HCT116 (cell line): ENCODE measurements at places on chromosomes 12 and 14.

DNA sequence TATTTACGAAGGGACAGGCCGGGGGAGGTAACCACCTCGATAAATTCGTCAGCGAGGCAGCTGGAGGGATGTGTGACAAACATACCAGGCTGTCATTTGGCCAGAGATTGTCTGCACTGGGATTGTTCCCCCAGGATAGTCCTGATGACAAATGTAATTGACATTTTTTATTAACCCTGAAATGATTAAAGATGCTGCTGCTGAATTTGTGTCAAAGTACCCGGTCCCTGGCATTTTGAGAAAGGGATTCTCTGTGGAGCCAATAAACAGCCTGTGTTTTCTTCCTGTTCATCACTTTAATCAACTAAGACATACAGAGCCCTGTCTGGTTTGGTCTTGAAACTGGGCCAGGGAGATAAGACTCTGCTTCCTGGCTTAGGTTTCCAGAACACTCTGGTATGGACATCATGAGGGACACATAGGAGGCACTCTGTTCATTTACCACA is 117.6 kb downstream of the SLC25A47 start:
- DNase-seq = no peak

GRCh38 chr12:88753066-88753465 is 172.8 kb upstream of the KITLG start:
- DNase-seq = no peak

DNA sequence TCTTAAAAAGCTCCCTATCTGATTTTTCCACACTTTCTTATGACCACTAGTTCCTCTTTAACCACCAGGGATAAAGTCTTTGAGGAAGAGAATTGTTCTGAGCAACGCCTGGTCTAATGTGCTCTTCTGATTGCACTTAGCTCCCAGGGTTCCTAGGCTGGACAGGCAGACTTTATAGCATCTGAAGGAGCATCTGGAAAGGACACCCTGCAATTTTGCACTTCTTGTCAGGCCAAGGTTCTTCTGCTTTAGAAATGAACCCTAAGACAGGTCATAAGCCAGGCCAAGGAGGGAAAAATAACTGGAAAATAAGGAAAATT is 126.3 kb downstream of the KTN1 start:
- no peak for DNase-seq

DNA sequence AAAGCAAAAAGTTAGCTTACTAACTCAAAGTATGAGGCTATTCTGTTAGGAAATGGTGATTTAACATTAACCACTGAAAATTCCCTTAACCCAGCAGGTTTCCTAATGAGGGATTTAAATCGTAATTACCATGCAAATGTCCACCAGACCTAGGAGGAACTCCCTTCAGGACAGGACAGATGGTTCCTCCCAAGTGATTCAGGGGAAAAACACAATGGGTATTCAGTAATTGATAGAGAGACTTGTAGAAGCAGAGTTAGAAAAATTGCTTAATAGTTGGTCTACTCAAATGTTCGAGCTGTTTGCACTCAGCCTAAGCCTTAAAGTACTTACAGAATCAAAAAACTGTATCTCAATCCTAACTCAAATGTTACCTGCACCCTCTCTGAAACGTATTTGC is 21.6 kb downstream of the RERGL start:
- DNase-seq = no peak

DNA sequence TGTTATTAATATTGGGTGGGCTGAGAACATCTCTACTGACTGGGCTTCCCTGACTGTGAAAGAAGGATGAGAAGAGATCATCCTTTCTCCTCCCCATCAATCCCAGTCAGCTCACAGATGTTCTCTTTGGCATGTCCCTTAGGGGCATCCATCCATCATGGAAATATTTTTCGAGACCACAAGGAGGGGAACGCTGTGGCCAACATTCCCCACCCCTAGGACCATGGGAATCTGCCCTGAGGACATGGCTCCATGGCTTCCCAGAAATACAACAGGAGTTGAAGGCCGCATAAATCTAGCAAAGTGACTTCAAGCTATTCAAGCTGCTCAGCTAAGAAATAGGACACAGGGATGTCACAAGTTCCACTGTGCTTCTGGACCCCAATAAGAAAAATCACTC is 456.8 kb downstream of the MED13L start:
- DNase-seq = no peak

- DNase-seq = no peak
Measured at GRCh38 chr12:30687265-30687986, 8.2 kb downstream of the IPO8 start.

DNA sequence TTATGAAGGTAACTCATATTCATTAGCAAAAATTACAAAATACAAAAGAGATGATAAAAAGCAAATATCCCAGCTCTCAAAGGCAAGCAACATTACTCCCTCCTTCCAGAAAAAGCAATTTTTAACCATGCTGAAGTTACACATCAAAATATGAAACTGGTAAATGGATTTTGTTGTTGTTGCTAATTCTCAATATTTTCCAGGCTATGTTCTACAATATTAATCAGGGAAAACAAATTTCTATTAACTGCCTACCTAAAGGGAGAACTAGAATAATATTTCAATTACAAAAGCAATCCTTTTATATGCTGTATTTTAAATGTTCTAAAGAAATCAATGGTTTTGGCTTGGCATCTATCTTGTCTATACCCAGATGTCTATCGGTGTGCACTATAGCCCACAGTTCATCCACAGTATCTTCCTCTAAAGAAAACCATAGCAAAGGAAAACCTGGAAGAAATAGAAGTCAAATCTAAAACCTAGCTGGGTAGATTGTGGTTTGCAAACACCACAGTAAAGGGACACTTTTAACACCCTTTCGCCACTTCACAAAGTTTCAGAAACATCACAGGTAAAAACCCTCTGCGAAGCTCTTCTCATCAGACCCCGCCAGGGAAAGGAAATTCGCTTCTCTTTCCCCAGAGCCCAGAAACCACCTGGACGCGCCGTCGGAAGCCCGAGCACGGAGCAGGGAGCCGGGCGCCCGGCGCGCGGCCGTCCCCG is 32.0 kb downstream of the TC2N start:
- DNase-seq = no peak

- DNase-seq = no peak
Measured at GRCh38 chr12:10967409-10967808, 19.3 kb downstream of the TAS2R50 start.

DNA sequence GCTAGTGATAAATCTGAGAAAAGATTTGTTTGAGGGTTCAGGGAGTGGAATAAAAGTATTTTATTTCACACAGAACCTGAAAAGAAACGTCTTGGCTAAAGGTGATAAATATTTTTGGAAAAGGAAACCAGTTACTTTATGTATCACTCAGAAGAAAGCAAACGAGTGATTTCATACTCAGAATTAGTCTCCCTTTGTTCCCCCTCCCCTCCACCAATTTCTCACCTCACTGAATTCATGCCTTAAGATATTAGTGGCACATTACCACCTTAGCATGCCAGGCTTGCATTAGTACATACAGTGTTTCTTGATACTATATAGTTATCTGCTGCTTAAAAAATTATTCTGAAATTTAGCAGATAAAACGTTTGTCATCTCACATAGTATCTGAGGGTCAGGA is 28.2 kb downstream of the G2E3 start:
- DNase-seq = no peak

- DNase-seq = no peak
Measured at GRCh38 chr14:56135668-56136067, 17.5 kb downstream of the PELI2 start.

GRCh38 chr12:130993759-130994670 is 40.3 kb downstream of the ADGRD1 start:
- DNase-seq = no peak

DNA sequence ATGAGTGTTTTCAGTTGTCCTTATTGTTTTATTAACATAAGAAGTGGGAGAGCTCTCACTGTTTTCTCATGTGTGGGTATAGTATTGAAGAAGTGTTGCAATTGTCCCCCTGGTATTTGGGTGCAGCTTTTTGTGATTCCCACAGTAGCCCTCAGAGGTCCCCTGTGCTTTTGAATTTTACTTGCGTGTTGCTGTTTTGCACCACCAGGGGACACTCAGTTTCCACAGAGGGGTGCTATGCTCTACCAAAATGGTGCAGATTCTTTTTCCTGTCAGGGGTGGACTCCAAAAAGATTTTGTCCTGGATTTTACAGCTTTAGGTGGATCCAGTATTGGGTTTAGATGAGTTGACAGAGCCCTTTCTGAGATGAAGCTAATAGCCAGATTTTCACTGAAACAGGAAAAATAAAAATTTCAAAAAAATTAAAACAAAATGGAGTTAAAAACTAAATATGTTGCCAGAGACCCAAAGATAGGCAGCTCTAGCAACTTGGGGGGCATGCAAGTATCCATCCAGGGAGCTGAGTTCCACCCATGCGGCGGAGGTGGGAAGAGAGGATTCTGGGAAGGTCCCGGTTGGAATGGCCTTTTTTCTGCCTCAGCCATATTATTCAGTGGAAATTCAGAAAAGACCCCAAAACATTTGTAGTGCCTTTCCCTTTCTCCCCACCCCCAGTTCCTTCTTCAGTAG is 50.2 kb downstream of the TTLL5 start:
- peak; percentile 43 for DNase-seq

- DNase-seq = no peak
Measured at GRCh38 chr14:88551980-88552431, 2.8 kb downstream of the PTPN21 start.

- DNase-seq = no peak
Measured at GRCh38 chr14:36756226-36756625, 94.6 kb downstream of the PAX9 start.

DNA sequence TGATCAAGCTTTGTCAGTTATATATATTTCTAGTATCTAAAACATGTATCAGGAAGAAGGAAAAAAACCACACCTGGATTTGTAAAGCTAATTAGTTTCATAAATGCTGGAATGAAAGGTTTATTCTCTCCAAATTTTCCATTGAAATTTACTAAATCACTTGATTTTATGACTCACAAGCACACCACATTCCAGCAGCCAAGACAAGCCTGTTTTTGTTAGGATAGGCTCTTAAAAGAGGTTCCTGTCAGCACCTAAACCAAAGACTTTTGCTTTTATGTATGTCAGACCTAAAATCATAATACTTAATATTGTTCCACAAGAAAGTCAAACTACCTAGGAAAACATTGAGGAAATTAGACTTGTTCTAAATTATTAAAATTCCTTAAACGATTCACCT is 85.3 kb upstream of the PAWR start:
- no peak for DNase-seq

DNA sequence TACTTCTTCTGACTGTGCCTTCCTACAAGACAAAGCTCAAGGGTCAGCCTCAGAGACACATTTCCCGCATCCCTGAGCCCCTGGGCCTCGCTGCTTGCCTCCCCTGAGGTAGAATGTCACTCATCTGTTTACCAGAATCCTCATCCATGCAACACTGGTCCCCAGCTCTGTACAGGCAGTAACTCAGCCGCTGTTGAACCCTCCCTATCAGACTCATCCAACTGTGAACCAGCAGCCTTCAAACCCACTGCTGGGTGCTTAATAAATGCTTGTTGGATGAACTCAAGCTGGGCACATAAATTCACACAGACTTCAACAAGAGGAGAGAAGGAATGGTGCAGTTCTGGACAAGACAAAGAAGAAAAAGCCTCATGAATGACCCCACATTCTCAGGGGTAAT is 6.1 kb downstream of the NT5DC3 start:
- no peak for DNase-seq

- DNase-seq = no peak
Measured at GRCh38 chr14:101812071-101812470, 50.6 kb downstream of the PPP2R5C start.

GRCh38 chr12:57340104-57340503 is 89.1 kb upstream of the STAC3 start:
- DNase-seq = no peak

DNA sequence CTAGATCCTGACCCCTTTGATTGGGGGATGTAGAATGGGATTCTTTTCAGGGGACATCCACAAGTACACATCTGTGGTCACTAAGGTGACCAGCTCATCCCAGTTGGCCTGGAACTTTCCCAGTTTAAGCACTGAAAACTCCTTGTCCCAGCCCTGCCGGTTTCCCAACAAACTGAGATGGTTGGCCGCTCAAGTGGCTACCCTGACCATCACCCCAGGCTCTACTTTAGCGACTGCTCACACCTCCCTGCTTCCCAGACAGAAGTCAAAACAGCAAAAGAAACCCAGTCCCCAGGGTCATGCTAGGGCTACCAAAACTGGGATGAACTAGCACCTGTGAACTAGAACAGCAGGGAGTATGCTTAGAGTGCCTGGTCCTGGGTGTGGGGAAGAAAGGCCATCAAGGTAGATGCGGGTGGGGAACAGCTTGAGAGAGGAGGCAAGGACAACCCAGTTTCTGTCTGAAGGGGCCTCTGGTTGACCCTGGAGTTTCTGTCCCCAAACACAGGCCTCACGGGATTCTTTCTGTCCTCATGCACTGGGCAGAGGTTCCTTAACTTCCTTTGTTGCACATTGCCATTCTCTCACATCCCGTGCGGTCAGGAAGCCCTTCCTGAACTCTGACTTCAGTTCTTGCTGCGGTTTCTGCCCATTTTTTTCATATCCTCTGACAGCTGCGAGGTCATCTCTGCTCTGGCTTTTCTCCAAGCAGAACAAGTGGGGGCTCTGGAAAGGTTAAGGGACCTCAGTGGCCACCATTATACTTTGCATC is 1.6 kb downstream of the LTB4R start:
- no peak for DNase-seq

DNA sequence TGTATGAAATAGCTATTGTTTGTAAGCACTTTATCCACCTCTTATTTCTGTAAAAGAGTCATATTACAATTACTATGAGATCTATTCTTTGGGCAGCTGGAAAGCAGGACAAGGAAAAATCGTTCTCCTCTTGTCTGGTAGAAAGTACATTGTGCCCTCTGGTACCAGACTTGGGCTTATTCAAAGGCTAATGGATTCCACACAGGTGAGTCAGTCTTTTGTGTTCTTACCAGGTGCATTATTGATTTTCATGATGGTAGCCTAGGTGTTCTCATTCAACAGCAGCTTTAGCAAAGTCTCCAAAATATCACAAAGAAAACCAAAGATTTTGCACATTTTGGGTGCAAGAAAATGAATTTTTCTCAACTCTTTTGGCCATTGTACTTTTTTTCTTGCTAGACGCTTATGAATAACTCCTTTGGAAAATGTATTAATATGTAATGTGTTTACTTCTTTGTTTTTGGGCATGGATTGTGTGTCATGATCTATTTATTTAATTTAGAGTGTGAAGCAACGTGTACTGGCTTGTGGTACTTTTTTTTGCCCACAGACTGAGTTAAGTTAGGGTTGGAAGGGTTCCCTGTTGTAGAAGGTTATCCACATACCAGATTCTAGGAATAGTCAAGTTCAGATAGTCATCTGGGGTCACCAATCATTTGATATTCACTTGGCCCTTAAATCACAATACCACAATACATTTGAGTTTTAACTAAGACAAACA is 26.2 kb downstream of the MNAT1 start:
- DNase-seq = peak; percentile 71

- DNase-seq = no peak
Measured at GRCh38 chr12:107411792-107412535, 273.6 kb upstream of the PWP1 start.

DNA sequence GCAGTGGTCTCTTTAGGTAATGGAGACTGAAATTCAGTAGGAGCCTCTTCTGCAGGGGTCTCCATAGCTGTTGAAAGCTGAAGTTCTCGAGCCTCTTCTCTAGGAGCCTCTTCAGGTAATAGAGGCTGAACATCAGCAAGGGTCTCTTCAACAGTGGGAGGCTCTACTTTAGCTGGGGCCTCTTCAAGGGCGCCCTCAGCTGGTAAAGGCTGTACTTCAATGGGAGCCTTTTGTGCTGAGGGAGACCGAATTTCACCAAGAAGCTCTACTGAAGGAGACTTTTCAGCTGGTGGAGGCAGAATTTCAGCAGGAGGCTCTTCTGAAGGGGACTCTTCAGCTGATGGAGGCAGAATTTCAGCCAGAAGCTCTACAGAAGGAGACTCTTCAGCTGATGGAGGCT is 1.5 kb downstream of the FSCB start:
- no peak for DNase-seq

GRCh38 chr12:112163471-112163991 is 38.2 kb downstream of the TRAFD1 start:
- no peak for DNase-seq
